ENCODE measurements at places on chromosomes 1 and 21.

- no peak for DNase-seq
These were observed 52.8 kb upstream of the EDARADD start for GRCh38 chr1:236341298-236341697.

DNA sequence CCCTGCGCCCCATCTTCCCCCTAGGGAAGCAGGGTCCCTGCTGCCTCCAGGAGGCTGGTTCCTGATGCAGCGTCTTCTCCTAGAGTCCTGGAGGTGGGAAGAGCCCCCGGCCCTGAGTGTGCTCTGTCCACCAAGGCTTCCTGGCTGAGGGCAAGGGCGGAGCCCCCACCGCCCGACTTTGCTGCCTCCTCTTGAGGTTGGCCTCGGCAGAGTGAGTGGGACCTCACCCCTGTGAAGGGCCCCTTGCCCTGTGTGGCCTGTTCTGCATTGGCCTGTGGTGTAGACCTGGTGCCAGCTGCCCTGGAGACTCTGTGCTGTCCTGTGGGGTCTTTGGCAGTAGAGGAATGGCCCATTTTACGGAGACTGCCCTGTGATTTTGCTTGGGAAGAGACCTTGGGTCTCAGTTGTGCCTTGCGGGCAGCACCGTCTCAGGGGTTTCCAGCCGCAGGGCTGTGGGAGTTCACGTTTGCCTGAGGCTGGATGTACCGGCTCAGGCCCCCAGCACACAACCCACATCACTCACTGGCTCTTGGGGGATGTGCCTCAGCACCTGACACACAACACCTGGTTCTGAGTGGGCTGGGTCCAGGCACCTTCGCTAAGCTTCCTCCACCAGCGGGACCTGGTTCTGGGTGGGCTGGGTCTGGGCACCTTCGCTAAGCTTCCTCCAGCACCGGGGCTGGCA is 73.6 kb downstream of the SKI start:
- no peak for DNase-seq

- no peak for DNase-seq
These were observed 32.7 kb downstream of the HSPG2 start for GRCh38 chr1:21904454-21904703.

DNA sequence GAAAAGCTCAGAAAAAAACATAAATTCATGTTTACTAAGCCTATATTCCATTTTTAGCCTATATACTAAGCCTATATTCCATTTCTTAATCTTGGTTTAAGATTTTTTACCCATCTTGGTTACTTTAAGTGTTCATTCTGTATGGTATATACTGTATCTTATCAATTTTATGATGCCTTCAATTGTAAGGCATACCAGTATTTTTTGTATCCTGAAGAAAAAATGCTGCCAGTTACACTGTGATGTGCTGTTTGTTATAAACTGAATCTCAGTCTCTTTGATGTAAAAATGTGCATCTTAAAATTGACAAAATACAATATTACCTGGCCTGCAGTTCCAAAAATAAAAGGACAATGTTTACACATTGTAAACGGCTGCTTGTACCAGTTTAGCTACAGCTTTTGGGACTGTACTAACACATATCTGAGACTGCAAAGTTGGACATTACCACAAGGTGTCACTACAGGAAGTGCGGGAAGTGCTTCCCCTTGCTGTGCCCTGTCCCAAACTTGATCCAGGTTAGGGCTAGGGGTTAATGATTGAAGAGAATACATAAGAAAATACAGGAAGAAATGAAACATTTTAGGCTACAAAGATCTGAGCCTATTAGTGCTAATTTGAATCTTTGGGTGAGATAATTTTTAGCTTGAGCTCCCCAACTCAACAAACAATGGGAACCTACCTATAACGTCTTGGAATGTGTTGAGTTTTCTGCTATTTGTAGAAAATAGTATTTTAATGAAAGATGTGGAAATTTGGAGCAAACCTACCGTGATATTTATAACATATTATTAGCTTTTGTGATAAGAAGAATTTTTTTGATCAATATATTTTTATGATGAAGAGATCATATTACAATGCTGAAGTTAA is 108.9 kb downstream of the LBR start:
- DNase-seq = no peak

GRCh38 chr1:206468571-206468970 is 1.7 kb upstream of the IKBKE start:
- DNase-seq = no peak
